Left renal cortex interstitium (tissue), 4 donors: ENCODE measurements at places on chromosomes 4 and X.

DNA sequence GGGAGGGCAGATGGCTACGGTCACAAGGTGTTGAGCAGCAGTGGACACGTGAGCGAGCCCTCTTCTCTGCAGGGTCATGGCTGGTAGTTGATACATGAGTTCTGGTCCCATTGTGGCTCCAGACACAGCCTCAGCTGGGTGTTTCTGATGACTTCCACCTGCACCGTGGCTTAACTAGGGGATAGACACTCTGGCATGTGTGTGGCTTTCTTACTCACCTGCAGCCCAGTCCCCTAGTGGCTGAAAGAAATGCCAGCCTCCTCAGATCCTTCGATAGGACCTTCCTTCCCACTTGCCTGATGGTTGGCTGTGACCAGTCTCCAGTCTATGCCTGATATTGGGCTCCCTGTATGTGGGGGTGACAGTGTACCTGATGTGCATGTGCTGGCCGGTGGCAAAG, 5.0 kb downstream of the GPR78 start:
- no peak for DNase-seq

DNA sequence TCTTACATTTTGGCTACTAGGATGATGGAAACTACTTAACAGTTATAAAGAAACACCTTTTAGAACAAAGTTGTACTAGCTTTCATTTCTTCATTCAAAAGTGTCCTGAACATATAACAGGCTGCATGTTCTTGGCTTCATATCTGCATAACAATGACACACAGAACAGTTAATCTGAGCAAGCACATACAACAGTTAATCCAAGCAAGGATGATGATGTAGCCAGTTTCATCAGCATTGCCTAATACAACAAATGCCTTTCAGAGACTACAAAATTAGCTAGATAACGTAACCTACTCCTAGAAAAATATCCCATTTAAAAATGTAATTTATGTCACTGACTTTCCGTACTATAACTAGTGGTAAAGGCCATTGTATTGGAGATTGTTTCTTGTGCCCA, 182.1 kb downstream of the SCFD2 start:
- DNase-seq: no peak

GRCh38 chr4:104519588-104519987, 24.9 kb upstream of the CXXC4 start:
- no peak for DNase-seq

DNA sequence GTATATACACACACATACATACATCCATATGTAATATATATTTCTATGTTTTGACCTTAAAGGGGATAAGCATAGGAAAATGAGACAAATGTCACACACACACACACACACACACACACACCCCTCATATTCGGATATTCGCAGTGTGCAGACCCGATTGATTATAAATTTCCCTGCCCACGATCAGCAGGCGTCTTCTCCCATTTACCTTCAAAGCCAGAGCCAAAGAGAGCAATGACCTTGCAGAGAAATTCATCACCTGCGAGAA, 488 bp downstream of the GPRIN3 start:
- DNase-seq: no peak

DNA sequence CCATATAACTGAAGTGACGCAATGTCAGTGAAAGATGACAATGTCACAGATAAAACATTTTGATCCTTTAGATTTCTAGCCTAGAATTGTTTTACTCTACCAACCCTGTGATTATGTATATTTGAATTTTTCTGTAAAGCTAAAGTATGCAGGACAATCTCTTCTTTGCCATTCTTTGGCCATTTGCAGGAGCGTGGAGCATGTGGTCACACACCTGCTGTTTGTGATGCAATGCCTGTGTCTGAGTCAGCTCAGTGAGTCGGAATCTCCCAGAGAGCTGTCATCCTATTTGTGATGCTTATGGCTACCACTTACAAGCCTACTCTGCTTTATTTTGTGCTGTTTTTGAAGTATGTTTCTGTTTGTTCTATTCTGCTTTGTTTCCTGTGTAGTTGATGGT, 214.5 kb downstream of the NAF1 start:
- no peak for DNase-seq

DNA sequence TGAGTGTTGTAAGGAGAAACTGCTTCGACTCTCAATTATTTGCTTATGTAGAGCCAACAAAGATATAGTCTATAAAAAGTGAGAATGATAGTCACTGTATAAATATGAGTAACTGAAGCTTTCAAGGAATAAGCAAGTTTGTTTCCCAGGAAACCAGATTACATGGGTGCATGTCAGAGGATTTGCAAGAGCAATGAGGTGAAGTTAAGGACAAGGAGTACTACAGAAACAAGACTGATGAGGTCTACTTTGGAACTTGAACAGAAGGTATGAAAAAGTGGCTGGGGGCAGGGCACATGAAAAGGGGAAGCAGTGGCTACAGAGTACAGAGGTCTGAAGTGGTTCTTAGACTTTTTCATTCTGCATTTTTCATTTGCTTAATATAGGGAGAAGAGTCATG, 321.0 kb upstream of the CXXC4 start:
- no peak for DNase-seq

GRCh38 chr4:156941940-156942548, 29.6 kb downstream of the PDGFC start:
- no peak for DNase-seq

- DNase-seq: no peak
Measured at GRCh38 chr4:121711263-121712000, 14.7 kb upstream of the ANXA5 start.

GRCh38 chr4:177351622-177352244, 42.1 kb downstream of the NEIL3 start:
- DNase-seq: no peak

DNA sequence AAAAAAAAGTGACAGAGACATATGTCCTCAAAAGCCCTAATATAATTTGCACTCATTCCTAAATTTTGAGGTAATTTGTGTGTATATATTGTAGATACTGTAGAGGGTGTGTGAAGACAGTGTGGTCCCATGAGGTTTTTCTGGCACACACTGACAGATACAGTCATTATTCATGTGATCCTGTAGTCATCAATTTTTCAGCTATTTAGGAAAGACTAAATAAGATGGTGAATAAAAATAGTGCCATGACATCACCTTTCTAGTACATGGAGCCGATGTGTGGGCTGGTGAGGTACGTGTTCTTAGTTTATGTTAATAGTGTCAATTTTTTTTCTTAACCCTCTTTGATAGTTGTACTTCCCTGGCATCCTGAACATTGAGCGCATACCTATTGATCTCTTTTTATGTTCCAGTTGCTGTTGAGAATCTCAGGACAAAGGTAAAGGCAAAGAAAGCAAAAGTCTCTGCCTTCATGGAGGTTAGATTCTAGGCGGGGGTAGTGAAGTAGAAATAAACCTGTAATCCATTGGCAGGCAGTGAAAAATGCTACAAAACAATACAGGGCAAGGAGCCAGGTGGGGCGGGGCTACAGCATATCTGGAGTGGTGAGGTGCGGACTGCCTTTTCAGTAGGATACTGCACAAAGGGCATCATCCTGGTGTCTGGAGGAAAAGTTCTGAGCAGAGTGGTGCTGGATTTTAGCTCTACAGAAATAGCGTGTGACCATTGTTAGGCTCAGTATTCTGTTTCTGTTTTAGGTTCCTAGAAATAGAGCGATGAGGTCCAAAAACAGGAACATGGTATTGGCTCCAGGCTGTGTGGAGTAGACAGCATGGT, 93.8 kb downstream of the ARHGAP10 start:
- DNase-seq: no peak

DNA sequence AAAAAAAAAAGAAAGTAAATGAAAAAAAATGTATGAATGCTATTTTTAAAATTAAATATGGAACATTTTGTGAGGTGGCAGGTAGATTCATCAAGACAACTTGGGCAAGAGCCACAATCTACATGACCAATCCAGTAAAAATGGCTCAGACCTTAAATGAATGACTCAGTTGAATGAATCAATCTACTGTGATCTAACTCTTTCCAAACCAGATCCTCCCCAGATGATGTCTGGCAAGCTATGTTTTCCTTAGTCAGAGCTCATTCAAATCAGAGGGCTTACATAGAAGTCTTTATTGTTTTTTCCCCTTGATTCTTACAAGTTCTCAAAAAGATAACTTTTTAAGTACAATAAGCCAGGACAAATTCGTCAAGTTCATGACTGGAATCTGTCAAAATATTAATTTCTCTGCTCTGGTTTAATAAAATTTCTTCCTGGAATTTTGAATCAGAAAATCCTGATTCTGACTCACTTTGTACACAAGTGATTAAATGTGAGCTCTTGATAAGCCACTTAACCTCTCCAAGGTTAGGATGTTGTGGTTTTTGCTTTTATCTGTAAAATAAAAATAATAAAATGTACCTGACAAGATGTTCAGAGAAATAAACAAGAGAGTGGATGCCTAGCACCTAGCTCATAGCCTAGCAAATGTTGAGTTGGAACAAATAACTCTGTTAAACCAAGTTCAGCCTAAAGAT, 105.6 kb upstream of the SMIM31 start:
- no peak for DNase-seq

GRCh38 chr4:186887291-186887700, 163.6 kb upstream of the FAT1 start:
- no peak for DNase-seq

- no peak for DNase-seq
Measured at GRCh38 chrX:38754102-38754790, 47.0 kb upstream of the MID1IP1 start.

GRCh38 chr4:28225689-28226353, 1365.2 kb downstream of the STIM2 start:
- DNase-seq: no peak

GRCh38 chrX:112614640-112615039, 65.1 kb downstream of the LHFPL1 start:
- DNase-seq: no peak

DNA sequence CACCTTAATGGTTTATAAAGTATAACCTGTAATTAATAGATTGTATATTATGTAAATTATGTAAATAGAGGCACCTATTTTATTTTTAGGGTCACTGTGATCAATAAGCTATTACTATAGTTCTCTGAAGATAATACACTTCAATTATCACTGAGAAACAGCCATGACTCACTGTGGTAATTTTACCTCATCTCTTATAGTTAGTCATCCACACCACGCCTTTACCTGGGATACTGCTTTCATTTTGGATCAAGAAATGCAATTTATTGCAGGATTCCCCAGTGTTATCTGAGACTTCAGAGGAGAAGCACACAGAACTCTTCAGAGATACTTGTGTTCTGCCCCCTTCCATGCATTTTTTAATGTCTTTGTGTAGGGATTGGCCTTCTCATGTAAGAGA, 348.1 kb upstream of the ATOH1 start:
- no peak for DNase-seq

DNA sequence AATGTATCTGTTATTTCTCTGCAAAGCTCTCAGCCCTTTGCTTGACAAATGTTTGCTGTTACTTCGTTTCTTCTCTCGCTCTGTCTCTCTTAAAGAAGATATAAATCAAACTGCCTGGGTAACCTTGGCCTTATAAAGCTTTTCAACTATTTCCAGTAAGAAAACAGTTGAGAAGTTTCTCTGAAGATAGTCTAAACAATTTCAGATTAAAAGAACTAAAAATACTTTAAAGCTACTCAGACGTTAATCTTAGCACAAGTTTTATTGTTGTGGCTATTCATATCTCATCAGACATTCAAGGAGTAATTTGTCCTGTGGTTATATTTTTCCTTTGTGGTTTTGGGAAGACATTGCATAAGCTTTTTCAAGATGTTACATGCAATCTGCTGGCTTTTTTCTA, 22.6 kb downstream of the HOPX start:
- no peak for DNase-seq

GRCh38 chr4:2982012-2982411, 18.6 kb downstream of the GRK4 start:
- no peak for DNase-seq

DNA sequence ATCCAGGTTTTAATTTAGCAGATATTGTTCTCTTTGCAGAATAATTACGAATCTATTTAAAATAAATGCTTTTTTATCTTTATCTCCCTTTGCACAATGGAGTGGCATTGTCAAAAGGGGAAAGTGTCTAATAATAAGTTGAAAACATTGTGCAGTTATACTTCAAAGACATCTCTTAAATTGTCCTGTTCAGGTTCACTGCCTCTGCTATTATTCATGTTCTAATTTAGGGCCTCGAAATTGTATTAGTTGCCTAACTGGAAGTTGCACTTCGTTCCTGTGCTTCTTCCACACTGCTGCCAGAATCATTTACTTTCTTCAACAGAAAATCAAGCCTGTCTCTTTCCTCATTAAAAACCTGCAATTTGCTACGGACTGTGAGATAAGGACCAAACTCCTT, 150.5 kb upstream of the SPRY1 start:
- DNase-seq: no peak

GRCh38 chr4:80125252-80126177, 52.5 kb upstream of the ANTXR2 start:
- DNase-seq: no peak

- no peak for DNase-seq
Measured at GRCh38 chr4:2136726-2137125, 77.6 kb downstream of the NAT8L start.

GRCh38 chrX:120736989-120737388, 107.1 kb upstream of the C1GALT1C1 start:
- DNase-seq: no peak

- DNase-seq: no peak
Measured at GRCh38 chrX:23668335-23668734, 1.0 kb downstream of the PRDX4 start.

DNA sequence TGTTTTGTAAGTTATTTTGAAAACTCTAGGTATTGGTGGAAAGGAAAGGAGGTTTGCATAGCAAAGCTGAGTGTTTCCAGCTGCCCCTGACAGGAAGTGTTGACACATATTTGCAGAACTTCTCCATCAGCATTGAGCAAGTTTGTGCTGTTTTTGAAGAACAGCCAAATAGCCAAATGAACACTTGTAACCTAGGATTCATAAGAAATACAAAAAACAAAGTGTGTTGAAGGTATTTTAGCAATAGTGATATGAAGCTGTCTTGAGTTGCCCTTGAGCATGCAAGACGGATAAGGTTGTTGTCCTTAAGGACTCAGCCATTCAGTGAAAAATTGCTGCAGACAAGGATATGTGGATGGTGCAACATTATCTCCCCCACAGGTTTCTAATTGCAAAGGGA, 68.3 kb upstream of the PGM2 start:
- no peak for DNase-seq

- DNase-seq: no peak
Measured at GRCh38 chrX:108271397-108271787, 166.8 kb downstream of the COL4A6 start.
